GM12865 (cell line): ENCODE measurements at places on chromosomes 11 and 22.
A peak's percentile ranks its signal among the peaks of the same experiment; 100 is the strongest.

DNA sequence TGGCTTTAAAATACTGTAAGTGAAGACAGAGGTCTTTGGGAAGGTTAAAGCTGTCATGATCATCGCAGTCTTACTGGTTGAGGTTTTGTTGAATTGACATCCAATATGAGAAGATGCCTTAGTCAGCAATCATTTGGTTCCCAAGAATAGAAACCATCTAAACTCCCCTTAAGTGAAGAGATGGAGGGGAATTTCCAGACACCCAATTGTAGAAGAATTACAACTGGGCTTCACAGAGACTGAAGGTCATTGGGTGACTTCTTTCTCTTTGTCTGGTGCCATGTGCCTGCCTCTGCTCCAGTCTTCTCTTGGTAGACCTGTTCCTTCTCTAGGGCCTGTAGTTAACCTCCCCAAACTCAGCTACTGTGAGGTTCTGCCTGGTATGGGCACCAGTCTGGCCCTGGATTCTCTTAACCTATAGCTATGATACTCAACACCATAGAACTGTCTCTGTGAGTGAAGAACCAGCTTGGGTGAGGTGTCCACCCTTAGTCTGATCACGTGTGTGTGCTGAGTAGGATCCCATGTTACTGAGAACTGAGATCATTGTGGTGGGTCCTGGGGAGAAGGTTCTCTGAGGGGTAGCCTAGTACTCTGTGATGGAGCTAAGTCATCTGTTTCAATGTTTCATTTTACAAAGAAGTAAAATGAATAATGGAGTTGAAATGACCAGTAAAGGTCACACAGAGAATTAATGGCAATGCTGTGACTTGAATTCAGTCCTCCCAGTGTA, 182.5 kb downstream of the CSNK2A3 start:
- peak; percentile 65 for DNase-seq

- no peak for DNase-seq
Measured at GRCh38 chr22:36423461-36424404, 36.0 kb upstream of the MYH9 start.

DNA sequence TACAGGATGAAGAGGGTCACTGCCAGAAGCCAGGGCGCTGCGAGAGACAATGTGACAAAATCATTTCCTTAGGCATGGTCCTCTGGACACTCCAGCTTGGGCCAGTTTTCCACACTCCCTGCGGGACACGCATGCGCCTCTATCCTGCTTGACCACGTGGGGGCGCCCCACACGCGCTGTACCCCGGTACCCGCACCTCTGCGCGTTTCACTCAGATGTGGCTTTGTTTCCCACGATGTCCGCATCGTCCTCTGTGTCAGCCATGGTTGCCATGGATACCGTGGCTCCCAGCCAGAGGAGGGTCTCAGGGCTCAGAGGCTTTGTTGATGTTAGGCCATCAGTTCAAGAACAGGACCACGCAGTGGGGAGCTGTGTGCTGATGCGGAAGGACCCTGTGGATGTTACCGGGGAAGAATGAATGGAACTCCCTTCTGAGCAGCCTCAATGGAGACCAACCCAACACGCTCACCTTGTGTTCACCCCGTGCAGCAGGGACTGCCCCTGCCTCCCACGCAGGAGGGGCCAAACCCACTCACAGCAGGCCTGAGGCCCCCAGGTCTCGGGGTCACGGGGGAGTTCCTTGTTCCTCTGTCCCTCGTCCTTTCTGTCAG, 101.1 kb upstream of the SLC22A12 start:
- DNase-seq, result peak; percentile 37

- DNase-seq, result peak; percentile 87
Measured at GRCh38 chr22:29797351-29797750, 30.2 kb downstream of the UQCR10 start.

- DNase-seq, result no peak
Measured at GRCh38 chr11:19931771-19932369, 219.2 kb downstream of the NAV2 start.

GRCh38 chr11:61108847-61109585, 6.7 kb downstream of the CD5 start:
- no peak for DNase-seq

GRCh38 chr11:125348141-125348651, 147.9 kb downstream of the FEZ1 start:
- no peak for DNase-seq

DNA sequence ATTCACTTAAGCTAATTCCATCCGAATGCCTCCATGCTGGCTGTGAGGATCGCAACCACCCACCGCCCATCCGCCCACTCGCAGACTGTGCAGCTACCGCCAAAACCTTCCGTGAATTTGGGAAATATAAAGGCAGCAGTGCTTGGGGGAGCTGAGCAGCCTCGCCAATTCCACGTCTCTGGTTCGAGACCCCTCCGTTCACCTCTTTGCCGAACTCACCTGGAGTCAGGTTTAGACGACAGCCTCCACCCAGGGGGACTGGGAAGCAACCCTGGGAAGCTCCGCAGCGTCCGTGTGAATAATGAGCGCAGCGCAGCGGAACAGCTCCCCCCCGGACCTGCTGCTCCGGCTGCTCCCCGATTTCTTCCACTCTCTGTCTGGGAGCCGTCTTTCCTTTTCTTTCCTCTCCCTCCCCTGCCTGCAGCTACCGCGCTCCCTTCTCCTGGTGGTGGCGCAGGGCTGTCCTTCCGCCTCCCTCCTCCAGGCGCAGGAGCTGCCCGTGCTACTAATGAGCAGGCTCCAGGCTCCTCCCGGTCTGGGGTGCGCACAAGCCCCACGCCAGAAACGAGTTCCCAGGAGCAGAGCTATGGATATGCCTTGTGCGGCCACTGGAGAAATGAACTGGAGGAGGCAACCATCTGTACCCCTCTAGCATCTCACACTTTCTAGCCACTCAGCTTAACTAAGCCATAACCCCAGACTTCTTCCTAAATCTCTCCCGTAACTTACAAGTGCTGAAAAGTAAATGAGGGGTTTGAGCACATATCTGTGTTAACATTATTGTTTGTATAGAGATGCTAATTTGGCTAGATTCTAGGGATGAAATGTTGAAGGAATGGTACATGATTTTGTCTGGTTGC, 107.3 kb downstream of the XKR3 start:
- DNase-seq, result no peak
